ENCODE measurements at places on chromosomes 3 and 15. TPM values are rescaled to one million over a fixed set of nuclear protein-coding genes. Genes with fewer than 3 reads are reported as not detected.

GRCh38 chr3:184325715-184326369 lies 11.4 kb downstream of the EIF4G1 start:
- no peak for DNase-seq

GRCh38 chr15:79475306-79475705 lies 43.2 kb downstream of the MINAR1 start:
- DNase-seq: no peak

- DNase-seq: peak; percentile 55
Observed at GRCh38 chr3:175585898-175586297, 726.8 kb downstream of the NAALADL2 start.

The CTXN2 gene
- total RNA-seq: not detected

GRCh38 chr3:88611826-88612326 lies 462.1 kb downstream of the C3orf38 start:
- no peak for DNase-seq

All from MCF 10A (cell line).